ENCODE measurements at places on chromosomes 2 and 18.

DNA sequence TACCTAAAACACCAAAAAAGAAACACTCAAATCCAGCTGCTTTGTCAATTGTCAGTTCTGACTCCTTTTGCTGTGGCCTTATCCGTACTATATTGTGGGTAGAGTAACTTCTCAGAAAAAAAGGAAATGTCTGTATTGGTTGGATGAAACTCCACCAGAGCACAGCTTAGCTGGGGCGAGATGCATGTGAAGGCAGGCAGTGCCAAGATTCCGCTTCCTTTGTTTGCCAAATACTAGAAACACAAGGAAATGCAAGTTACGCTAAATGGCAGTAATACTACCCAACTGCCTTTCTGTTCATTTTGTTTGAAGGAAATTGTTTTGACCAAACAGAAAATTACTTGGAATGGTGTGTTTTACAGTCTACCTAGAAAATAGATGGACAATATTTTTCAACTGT, 10.0 kb downstream of the KLF11 start:
- no peak overlapping the region for H3K27ac ChIP-seq
- no peak overlapping the region for H3K4me3 ChIP-seq
- H3K4me1 ChIP-seq, result peaks cover 6% of the 10 kb centered on the region
- DNase-seq, result no peak
- H3K36me3 ChIP-seq, result peaks cover 14% of the 10 kb centered on the region

DNA sequence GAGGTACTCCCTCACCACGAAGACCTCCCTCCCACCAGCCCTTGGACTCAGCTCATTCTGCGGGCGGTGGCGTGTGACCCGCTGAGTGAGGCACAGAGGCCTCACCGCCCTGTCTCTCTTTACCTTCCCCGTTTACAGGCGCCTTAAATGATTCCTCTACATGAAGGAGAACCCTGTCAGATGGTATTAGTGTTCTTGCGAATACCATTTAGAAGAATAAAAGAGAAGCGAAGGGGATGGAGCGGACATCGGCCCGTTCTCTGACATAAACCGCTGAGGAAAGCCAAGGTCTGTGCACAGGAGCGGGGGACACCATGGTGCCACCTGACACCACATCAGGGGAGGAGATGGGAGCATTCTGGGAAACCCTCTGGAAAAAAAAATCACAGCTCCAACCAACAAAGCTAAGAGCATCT, 179.8 kb downstream of the HDAC4 start:
- H3K27ac ChIP-seq, result peak overlapping the region; percentile 73
- H3K4me3 ChIP-seq, result peak overlapping the region; percentile 39
- peaks cover 82% of the 10 kb centered on the region for H3K4me1 ChIP-seq
- peaks cover 9% of the 10 kb centered on the region for H3K36me3 ChIP-seq
- no peaks in the 10 kb centered on the region for H3K27me3 ChIP-seq

- peak; percentile 9 for DNase-seq
- H3K27ac ChIP-seq, result no peak overlapping the region
- peaks cover 23% of the 10 kb centered on the region for H3K27me3 ChIP-seq
- peak overlapping the region; percentile 6 for H3K4me3 ChIP-seq
- peaks cover 19% of the 10 kb centered on the region for H3K4me1 ChIP-seq
Measured at GRCh38 chr2:226649871-226650660, 149.6 kb downstream of the IRS1 start.

DNA sequence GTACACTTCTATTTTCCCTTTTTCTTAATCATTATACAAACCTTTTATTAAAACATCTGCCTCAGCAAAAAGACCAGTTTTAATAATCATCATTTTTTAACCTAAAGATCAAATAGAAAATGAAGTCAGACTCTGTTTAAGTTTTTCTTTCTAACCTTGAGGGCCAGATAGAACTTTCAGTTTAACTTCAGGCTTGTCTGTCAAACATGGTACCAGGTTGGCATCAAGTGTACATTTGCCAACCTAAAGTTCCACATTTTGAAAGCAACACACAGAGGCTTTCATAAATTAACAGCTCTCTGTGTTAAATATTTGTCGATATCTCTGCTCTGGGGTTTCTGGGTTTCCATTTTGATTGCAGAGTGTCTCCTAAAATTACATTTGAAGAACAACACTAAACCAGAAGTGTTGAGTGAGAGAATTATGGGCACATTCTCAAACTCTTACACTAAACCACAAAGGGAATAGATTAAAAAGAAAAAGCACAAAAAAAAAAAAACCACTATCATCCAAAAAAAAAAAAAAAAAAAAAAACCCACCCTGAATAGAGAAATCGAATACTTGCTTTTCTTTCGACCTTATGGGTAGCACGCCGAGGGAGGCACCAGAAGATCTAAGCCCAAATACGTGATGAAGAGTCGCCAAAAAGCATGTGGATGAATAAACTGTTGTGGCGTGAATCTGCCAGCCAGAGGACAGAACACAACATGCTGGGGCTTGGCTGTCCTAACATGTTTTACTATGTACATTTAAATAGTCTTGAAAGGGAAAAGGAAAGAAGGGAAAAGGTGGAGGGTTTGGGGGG, 166.2 kb downstream of the TCF4 start:
- no peaks in the 10 kb centered on the region for H3K27me3 ChIP-seq
- no peak for DNase-seq
- H3K4me1 ChIP-seq, result peaks cover 33% of the 10 kb centered on the region
- no peaks in the 10 kb centered on the region for H3K36me3 ChIP-seq

DNA sequence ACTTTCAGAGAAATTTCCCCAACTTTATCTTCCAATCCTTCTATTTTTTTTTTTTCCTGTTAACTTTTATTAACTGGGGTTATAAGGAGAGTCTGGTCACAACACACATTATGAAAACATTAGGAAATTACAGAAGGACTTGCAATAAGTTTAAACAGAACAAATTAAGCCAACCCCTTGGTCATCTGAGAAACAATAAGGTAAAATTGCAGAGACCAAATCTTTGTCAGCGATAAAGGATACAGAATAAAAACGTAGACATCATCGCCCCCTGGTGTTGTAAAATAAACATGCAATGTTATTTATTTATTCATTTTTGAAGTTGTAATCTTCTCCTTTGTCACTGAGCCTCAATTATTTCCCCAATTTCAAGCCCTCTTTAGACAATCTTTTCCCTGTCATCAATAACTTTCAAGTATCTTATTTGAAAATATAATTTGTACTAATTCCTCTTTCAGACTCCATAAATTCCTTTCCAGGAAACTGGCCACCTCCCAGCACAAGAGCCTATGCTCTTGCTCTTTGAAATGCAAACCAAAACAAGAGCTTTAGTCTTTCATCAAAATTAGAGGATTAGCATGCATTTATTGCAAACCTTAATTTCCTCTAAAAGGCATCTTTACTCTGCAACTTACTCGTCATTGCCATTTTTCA, 19.5 kb downstream of the G6PC2 start:
- DNase-seq, result no peak
- H3K4me1 ChIP-seq, result no peaks in the 10 kb centered on the region
- H3K4me3 ChIP-seq, result no peak overlapping the region
- H3K27me3 ChIP-seq, result peaks cover 9% of the 10 kb centered on the region

- H3K4me1 ChIP-seq, result peaks cover 15% of the 10 kb centered on the region
- no peak overlapping the region for H3K27ac ChIP-seq
- H3K4me3 ChIP-seq, result no peak overlapping the region
- no peaks in the 10 kb centered on the region for H3K36me3 ChIP-seq
Measured at GRCh38 chr2:162067596-162067995, 6.4 kb downstream of the DPP4 start.

DNA sequence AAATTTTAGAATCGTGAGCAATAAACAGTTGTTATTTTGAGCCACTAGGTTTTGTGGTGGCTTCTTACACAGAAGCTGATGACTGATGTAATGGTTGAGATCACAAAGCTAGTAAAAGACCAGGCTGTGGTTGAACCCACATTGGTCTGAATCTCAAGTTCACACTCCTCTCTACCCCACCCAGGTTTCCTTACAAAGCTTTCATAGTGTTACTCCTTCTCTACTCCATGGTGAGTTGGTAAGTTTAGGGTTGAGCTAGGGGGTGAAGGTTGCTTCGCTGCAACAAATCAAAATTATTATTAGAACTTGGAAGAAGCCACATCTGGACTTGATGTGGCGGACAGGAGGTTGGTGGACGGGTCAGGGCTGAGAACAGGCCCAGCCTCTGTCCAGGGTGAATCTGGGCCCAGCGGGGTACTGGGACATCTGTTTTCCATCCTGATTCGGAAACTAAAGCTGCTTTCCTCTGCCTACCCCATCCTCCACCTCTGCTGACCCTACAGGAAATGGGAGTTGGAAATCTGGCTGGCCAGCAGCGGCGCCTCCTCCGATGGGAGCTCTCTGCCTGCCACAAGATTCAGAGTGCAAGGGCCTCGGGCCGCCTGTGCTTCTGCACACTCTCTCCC, 86.3 kb downstream of the ZFP36L2 start:
- no peaks in the 10 kb centered on the region for H3K27me3 ChIP-seq
- DNase-seq, result no peak
- H3K36me3 ChIP-seq, result no peaks in the 10 kb centered on the region
- H3K4me1 ChIP-seq, result peaks cover 41% of the 10 kb centered on the region

- no peaks in the 10 kb centered on the region for H3K27me3 ChIP-seq
- no peaks in the 10 kb centered on the region for H3K4me1 ChIP-seq
- H3K4me3 ChIP-seq, result no peak overlapping the region
- H3K36me3 ChIP-seq, result no peaks in the 10 kb centered on the region
- DNase-seq, result no peak
- no peak overlapping the region for H3K27ac ChIP-seq
Measured at GRCh38 chr18:31454066-31454708, 6.6 kb downstream of the DSG3 start.

- H3K27ac ChIP-seq, result no peak overlapping the region
- no peaks in the 10 kb centered on the region for H3K36me3 ChIP-seq
- no peak overlapping the region for H3K4me3 ChIP-seq
Measured at GRCh38 chr2:102686479-102687439, 67.4 kb downstream of the SLC9A2 start.

DNA sequence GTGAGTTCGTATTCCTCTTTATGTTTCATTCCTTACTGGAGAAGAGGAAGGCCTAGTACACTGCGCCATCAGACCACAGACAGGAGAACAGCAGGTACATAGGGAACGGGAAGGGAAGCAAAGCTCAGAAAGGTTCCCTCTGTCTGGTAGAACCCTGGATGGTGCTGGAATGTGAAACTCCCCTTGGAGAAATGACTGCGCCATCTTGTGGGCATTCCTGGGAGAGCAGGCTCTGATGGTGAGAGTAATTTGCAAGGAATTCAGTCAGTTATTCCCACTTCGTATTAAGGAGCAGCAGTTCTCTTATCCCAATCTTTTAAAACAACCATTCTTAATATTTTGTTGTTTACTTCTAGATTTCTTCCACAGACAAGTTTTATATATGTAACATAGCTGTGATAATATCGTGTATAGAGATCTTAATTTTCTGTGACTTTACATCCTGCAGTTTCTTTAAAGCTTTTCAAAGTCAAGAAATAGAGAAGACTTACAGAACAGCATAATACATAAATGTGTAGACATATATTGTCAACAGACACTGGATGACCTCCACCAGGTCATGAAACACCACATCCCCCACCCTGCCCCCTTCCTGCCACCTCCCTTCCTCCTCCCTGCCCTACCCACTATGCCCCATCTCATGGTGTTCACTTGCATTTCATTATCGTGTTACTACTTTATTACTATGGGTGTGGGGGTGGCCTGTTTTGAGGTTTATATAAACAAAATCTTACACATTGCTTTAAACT, 83.9 kb downstream of the ARHGEF4 start:
- no peak for DNase-seq
- H3K4me1 ChIP-seq, result no peaks in the 10 kb centered on the region
- H3K36me3 ChIP-seq, result no peaks in the 10 kb centered on the region
- H3K27me3 ChIP-seq, result peaks cover 25% of the 10 kb centered on the region
- no peak overlapping the region for H3K4me3 ChIP-seq
- H3K27ac ChIP-seq, result no peak overlapping the region

GRCh38 chr2:220263300-220263699, 635.9 kb downstream of the SLC4A3 start:
- no peak for DNase-seq
- no peaks in the 10 kb centered on the region for H3K4me1 ChIP-seq

GRCh38 chr2:216770717-216771116, 75.4 kb upstream of the IGFBP5 start:
- no peak for DNase-seq
- peaks cover 1% of the 10 kb centered on the region for H3K4me1 ChIP-seq
- H3K4me3 ChIP-seq, result no peak overlapping the region
- H3K27ac ChIP-seq, result no peak overlapping the region

DNA sequence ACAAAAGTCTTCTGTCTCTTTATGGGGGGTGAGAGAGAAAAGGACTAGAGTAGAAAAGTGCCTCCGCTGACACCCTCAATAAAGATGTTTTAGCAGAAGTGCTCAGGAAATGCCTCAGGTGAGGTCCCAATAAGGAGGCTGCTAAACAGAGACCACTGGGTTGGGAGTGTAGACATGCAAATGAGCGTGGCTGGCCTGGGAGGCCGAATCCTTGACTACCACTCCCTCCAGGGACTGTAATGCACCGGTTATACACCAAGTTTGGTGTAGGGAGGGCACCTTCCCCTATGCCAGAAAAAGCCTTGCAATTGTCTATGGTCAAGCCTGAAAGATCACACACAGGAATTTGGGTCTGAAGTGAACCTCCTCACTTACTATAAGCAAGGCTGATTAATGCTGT, 1.8 kb downstream of the TMX3 start:
- H3K36me3 ChIP-seq, result peaks cover 18% of the 10 kb centered on the region
- peak overlapping the region; percentile 67 for H3K4me3 ChIP-seq
- peaks cover 15% of the 10 kb centered on the region for H3K4me1 ChIP-seq

- peak overlapping the region; percentile 33 for H3K4me3 ChIP-seq
- DNase-seq, result no peak
- no peak overlapping the region for H3K27ac ChIP-seq
- H3K36me3 ChIP-seq, result peaks cover 2% of the 10 kb centered on the region
- H3K27me3 ChIP-seq, result peaks cover 32% of the 10 kb centered on the region
Measured at GRCh38 chr2:98280376-98281102, 65.7 kb upstream of the CNGA3 start.

GRCh38 chr2:11904029-11904428, 157.6 kb downstream of the LPIN1 start:
- H3K36me3 ChIP-seq, result peaks cover 12% of the 10 kb centered on the region
- H3K27ac ChIP-seq, result peak overlapping the region; percentile 82
- no peaks in the 10 kb centered on the region for H3K27me3 ChIP-seq
- peak; percentile 52 for DNase-seq
- H3K4me3 ChIP-seq, result peak overlapping the region; percentile 62

- H3K27me3 ChIP-seq, result peaks cover 6% of the 10 kb centered on the region
- H3K36me3 ChIP-seq, result no peaks in the 10 kb centered on the region
- H3K4me3 ChIP-seq, result no peak overlapping the region
- H3K4me1 ChIP-seq, result peaks cover 1% of the 10 kb centered on the region
Measured at GRCh38 chr2:78999406-78999805, 26.1 kb upstream of the REG3G start.

- DNase-seq, result no peak
- H3K27ac ChIP-seq, result no peak overlapping the region
- no peaks in the 10 kb centered on the region for H3K36me3 ChIP-seq
- H3K4me1 ChIP-seq, result no peaks in the 10 kb centered on the region
- peaks cover 52% of the 10 kb centered on the region for H3K27me3 ChIP-seq
Measured at GRCh38 chr2:41989501-41990180, 58.2 kb upstream of the PKDCC start.

- H3K4me3 ChIP-seq, result peak overlapping the region; percentile 64
- H3K27ac ChIP-seq, result peak overlapping the region; percentile 87
- H3K36me3 ChIP-seq, result peaks cover 7% of the 10 kb centered on the region
- no peaks in the 10 kb centered on the region for H3K27me3 ChIP-seq
Measured at GRCh38 chr2:207459990-207460757, 69.6 kb upstream of the CREB1 start.

- no peaks in the 10 kb centered on the region for H3K4me1 ChIP-seq
- H3K27ac ChIP-seq, result no peak overlapping the region
- H3K27me3 ChIP-seq, result peaks cover 14% of the 10 kb centered on the region
- DNase-seq, result no peak
- H3K36me3 ChIP-seq, result no peaks in the 10 kb centered on the region
Measured at GRCh38 chr2:176398243-176399073, 129.2 kb downstream of the MTX2 start.

- H3K4me1 ChIP-seq, result no peaks in the 10 kb centered on the region
- no peak for DNase-seq
- no peaks in the 10 kb centered on the region for H3K36me3 ChIP-seq
- H3K4me3 ChIP-seq, result no peak overlapping the region
Measured at GRCh38 chr2:118641711-118642110, 205.7 kb downstream of the EN1 start.

Data from stimulated activated naive B cell treated with anti-CD40 and anti-IgM and Interleukin-4, amounts not matched to agents 10 μg/mL and 1 μg/mL and 100 μg/mL, for 72 hours (primary cell).